ENCODE measurements at places on chromosomes 5 and 9.

DNA sequence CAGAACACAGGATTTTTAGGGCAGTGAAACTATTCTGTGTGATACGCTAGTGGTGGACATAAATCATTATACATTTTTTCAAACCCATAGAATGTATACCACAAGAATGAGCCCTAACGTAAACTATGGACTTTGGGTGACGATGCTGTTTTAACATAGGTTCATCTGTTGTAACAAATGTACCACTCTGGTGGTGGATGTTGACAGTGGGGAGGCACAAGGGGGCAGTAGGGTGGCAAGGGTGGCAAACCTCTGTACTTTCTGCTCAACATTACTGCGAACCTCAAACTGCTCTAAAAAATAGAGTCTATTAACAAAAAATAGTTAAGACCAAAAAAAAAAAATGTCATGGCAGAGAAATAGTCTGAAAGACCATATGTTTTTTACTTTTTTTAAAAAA lies 9.1 kb upstream of the MVB12B start:
- DNase-seq: no peak

DNA sequence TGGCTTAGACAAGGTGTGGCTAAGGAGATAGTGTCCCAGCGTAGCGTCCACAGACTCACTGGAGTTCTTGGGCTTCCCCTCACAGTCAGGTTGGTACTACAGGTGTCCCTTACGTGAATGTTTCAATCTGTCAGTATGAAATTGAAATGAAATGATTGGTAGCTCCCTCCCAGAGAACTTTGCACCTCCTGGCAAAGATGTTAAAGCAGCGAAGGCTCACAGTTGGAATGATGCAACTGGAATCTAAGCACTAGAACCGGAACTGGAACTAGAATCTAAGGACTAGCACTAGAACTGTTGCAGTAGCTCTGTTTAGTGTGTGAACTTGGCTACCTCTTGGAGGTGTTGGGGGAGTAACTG lies 1.1 kb downstream of the SLC31A1 start:
- DNase-seq: no peak

DNA sequence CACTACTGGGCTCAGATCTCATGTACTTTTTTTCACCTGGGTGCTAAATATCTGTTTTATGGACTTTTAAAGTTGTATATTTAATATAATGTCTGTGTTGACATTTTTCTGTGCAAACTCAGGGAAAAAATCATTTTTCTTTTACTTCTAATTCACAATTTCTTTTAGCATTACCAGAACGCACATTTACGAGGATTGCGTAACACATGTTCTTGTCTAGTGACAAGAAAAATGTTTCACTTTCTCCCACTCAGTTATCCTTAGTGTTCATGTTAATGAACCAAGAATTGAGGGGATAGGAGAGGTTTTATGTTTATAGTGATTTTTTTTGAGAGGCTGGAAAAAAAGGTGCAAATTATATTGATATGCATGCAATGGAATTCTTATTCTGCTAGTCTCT lies 86.3 kb upstream of the PJA2 start:
- DNase-seq: no peak

DNA sequence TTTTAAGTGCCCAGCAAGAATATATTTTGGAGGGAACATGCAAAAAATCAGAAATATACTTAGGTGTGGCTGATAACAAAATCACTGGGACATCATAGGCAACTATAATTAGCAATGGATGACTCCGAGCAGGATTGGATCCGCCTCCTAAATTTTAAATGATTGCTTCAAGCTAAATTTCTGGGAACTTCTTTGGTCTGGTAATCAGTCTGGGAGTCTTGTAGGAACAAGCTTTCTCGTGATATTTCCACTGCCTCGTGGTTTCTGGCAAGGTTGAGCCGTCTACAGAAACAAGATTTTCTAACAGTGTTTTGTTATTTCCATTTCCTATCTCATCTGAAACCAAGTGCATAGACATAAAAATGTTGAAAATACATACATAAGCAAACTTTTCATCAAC lies 232.6 kb downstream of the BNC2 start:
- no peak for DNase-seq

GRCh38 chr5:121462441-121462840 lies 389.2 kb upstream of the FTMT start:
- no peak for DNase-seq

GRCh38 chr5:32865475-32865874 lies 154.4 kb downstream of the NPR3 start:
- DNase-seq: no peak

DNA sequence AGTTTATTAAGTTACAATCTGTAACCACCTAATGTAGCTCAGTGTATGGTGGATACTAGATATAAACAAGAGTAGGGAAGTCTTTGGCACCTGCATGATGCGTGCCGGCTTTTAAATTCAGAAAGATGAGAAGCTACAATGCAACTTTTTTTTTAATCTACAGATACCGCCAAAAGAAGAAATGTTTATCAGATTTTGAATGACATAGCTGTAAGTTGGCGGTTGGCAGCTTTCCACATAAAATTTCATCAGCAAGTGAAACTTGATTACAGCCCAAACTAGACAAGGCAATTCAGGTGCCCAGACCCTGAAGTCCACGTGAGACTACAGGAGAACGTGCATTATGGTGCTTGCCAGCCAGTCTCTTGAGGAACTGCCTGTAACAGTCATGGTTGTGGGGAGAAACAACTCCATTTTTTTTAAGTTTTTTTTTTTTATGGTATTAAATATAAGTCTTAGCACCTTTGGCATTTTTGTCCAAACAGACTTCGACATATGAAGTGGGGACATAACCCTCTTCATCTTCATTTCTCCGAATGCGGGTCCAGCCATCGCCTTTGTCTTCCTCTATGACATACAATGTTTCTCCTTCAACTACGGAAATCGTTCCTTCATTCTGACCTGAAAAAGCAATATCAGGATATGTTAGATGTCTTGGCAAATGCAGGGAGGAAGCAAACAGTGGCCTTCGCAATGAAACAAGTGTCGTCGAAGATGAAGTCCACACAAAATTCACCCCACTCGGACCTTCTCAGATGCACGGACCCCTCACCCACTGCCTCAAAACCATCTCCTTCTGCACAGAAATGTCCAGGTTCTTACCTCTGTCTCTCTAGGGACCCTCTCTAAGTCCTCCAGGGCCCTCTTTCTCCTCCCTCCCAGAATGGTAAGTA lies 60.4 kb downstream of the USP20 start:
- DNase-seq: no peak

DNA sequence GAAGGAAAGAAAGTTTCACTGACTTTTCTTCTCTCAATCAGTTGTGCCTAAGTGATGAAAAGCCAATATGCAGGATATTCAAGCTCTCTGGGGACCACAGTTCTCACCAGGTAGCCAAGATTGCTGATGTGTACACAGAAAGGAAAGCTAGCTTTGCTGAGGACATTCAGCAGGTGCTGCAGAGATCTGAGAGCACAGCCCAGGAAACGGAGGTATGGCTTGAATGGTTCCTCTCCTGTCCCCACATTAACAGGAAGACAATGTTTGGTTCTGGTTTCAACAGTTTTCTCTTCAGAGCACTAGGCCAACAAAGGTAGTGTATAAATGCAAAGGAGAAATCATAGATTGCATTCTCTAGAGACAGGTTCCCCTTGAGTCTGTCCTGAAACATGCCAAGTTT lies 69.6 kb downstream of the PTPDC1 start:
- no peak for DNase-seq

DNA sequence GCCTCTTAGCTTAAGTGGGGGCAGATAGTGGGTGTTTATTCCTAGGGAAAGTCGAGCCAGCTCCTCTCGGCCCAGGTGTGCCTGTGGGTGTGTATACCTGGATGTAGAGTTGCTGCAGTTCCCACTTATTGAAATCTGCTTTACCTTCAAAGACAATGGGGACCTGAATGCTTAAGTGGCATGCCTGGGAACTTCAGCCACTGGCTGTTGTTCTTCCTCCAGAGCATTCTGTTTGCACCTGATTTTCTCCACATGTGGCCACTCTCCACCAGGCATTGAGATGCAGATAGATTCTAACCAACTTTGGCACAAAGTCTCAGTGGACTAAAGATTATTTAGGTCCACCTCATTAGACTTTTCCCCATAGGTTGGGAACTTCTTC lies 186.8 kb downstream of the ZNF462 start:
- no peak for DNase-seq

GRCh38 chr5:157561110-157561509 lies 14.5 kb downstream of the ADAM19 start:
- no peak for DNase-seq

GRCh38 chr5:30099634-30100033 lies 1093.9 kb upstream of the CDH6 start:
- peak; percentile 45 for DNase-seq

DNA sequence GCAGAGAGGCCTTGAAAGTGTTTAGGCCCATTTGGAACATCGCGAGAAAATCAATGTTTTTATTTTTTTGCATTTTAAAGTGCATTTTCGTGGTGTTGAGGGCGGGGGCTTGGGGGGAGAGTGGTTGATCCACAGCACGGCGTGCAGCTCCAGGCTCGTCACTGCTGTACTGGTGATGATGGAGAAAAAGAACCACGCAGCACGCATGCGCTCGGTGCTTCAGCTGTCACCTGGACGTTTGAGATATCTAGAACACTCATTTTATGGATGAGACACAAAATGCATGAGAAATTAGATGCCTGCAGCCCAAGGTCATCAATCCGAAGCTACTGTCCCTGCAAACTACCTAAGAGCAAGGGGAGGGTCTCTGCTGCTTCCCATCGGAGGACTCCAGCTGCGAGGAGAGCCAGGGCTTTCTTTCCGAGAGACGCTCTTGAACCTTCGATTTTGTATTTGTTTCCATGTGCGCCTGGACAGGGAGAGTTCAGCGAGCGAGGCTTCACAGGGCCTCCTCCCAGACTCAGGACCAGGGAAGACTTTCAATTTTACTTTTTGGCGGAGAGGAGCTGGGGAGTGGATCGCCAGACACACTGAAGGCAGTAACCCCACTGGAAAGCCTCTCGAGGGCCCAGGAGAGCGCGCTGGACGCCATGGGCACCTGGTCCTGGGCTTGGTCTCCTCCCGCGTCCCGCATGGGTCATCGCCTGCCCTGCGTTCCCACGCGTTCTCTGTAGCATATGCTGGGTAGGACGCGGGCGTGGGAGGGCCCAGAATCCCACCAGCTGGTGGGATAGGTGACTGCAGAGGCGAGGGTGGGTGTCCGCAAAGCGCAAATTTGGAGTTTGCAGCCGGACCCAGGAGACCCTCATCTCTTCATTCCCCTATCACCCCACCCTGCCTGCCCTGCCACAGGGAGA lies 2.5 kb downstream of the DMRT2 start:
- DNase-seq: no peak

- no peak for DNase-seq
These were observed 49.6 kb downstream of the NSUN2 start for GRCh38 chr5:6583049-6583880.

DNA sequence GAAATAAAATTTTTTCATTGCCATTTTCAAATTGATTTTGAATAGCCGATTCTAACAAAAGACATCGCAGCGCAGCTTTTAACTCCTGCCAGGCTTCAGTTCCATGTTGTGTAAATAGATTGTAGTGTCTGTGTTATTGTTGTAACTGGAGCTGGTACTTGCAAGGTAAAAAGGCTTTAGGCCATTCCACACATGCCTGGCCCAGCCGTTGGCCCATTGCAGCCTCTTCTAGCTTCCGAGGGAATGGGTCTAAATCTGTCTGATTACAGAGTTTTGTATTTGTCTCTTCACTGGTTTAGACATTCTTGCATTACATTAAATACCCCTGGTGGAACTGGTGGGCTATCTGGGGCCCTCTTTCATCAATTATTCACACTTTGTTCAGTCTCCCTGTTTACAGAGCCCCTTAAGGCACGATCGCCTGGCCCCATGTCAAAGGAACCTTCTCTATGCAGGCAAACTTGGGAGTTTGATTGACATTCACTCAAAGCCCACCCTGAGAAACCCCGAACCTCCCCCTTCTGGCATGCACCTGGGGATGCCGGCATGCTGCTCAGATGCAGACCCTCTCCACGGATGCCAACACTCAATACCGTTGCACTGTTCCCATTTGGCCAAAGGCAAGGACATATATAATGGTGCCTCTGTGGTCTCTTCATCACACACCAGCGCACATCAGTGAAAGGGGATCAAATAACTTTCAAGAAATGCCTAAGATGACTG lies 281.7 kb upstream of the IRX2 start:
- DNase-seq: no peak

- DNase-seq: no peak
These were observed 3.2 kb upstream of the SMIM32 start for GRCh38 chr5:136195971-136196820.

DNA sequence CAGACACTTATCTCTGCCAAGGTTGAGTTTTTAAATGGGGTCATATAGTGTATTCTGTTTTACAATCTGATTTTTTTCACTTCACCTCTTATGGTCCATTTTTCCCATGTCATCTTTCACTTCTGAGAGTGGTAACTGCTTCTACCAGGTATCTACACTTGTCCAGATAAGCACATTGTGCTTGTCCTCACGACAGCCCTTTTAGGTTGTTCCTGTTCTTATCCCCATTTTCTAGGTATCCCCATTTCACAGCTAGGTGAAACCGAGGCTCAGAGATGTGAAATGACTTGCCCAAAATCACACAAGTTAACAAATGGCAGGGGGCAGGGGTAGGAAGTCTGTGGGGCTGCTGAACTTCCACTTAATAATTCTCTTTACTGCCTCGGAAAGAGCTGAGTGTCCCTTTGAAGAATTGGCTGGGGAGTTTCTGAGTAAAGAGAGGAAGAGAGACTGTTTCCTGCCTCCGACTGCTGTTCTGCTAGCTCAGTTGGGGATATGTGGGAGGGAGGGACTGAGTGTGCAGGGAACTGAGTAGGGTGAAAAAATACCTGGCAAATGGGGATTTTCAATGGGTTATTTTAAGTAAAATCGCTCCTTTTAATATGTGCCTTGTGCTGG lies 255.4 kb downstream of the GRIA1 start:
- no peak for DNase-seq

DNA sequence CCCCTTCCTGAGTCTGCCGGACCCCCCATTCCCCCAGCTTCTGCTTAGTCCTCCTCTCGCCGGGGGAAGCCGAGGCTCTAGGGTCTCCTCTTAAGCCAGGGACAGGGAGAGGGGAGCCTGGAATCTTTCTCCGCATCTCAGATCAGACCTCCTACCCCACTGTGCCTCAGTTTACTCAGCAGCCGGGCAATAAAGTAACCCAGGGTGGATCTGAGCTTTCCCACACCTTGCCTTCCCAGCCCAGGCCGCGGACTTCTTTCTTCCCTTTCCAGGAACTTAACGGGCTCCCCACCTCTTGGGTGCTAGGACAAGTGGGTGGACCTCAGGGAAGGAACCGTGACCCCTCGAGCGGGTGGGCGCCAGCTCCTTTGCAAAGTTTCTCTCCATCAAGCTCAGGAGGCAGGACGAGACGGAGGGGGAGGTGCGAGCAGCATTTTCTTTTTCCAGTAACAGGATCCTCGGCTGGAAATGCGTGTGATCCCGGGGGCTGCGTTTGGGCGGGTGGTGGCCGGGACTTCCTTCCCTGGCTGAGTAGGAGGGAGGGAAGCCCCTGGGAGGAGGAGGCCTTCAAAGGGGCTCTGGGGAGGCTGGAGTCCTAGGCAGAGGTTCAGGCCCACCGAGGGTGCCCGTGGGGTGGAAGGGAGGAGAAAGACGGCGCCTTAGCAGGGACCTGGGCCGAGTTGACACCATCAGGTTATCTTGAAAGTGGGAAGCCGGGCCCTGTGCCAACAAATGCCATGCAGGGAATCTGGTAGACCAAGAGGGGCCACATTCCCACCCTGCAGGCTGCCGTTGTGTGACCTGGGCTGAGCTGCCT lies 795 bp downstream of the DAB2IP start:
- DNase-seq: no peak

Measured in HS-27A (cell line).